ENCODE measurements at places on chromosomes 12 and 14.

- no peak for DNase-seq
These were observed 36.3 kb upstream of the PLEKHA5 start for GRCh38 chr12:19093218-19093617.

DNA sequence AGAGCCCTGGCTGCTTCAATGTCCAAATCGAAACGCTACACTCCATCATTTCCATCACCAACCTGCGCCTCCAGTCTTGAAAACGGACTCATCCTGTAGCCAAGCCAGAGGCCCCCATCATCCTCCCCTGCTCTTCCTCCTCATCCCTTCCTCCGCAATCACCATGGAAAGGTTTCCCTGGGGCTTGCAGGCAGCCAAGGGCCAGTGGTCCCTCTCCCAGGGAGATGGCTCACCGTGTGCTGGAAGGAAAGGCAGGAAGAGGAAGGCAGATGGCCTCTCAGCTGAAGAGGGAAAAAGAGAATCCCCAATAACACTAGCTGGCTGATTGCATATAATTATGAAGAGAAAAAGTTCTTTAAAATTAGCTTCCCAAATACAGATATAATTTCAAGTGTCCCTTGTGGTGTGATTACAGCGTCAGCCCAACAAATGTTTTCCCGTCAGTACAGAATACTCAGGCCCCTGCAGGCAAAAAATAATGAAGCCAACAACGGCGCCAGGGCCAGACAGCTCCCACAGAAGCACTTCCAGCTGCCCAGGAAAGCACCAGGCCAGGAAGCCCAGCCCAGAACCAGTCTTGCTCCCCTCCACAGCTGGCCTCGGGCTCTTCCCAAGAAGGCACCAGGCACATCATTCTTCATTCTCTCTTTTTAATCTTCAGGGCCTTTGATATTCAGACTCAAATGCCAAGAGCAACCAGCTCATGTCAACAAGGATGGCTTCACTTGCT, 24.7 kb downstream of the ITPK1 start:
- DNase-seq: no peak

DNA sequence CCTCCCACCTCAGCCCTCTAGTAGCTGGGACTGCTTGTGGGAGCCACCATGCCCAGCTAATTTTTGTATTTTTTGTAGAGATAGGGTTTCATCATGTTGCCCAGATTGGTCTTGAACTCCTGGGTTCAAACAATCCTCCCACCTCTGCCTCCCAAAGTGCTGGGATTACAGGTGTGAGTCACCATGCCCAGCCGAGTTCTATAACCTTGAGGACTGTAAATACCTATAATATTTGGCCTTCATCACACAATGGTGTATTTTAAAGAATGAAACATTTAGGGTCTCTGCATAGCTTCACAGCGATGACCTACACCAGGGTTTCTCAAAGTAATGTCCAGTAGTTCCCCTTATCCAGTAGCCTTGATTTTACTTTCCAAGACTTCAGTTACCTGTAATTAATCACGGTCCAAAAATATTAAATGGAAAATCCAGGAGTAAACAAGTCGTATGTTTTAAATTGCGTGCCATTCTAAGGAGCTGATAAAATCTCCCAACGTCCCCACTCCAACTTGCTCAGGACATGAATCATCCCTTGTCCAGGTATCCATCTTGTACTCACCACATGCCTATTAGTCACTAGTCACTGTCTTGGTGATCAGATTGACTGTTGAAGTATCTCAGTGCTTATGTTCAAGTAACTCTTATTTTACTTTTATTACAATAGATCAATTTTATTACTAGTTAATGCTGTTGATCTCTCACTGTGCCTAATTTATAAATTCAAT, 368.2 kb downstream of the BTG1 start:
- no peak for DNase-seq

- no peak for DNase-seq
These were observed 2.1 kb downstream of the SIX4 start for GRCh38 chr14:60722107-60722356.

GRCh38 chr12:66804563-66804974, 125.7 kb upstream of the GRIP1 start:
- no peak for DNase-seq

DNA sequence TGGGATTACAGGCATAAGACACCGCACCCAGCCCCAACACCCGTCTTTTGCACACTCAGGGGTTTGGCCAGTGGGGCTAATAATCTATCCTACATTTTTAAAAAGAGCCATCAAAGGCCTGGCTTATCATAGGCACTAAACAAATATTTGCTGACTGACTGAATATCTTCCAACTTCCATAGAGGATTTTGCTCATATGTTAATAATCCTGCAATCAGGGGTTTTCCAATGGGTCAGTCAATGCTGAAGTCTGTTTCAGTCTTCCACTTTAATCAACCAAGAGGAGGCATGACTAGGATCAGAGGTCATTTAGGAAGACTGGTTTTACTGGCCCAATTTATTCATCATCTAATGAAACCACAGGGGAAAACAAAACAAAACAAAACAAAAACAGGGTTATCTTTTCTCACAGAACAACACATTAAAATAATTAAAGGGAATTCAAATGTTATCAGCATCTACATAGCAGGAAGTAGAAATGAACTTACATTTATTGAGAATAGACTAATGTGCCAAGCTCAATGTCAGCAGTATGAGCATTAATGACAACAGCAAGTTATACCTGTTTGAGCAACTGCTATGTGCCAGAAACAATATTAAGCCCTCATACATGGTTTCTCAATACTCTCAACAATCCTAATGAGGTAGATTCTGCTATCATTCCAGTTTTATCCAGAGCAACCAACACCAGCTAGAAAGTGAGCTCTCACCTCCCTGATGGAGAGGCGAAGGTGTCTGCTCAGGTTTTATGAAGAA, 372.2 kb downstream of the EGLN3 start:
- no peak for DNase-seq

GRCh38 chr12:98229540-98229924, 285.9 kb upstream of the TMPO start:
- no peak for DNase-seq

DNA sequence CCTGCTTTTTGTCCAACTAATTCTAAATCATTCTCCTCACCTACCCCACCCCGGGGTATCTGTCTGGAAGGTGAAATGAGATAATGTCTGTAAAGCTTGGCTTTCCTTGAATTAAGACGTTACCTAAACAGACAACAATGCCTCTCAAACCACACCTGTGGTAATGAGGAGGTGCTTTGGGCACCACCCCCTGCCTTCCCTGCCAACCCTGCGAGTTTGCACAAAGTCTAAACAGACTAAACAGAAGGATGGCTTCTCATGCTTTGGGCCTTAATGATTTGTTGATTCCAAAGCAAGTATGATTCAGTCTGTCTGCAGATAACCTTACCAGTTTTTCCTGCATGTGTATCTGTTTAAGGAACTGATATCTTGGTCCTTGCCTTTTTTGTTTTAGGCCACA, 82.4 kb downstream of the ZFC3H1 start:
- DNase-seq: no peak

- no peak for DNase-seq
These were observed 78.8 kb downstream of the PAPOLA start for GRCh38 chr14:96581026-96581425.

DNA sequence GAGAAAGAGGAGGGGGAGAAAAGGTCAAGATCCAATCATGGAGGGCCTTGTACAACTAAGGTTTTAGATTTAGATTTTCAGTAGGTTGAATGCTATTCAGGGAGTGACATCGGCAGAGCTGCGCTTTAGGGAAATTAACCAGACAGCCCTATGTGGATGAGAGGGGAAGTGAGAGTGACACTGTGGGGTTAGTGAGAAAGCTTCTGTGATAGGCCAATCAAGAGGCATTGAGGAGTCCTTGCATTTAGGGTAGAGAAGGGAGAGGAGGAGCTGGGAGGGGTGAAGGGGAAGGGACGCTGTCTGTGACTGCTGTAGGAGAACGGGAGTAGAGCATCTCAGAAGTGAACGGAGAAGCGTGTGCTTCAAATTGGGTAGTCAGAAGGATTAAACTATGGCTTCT, 3.4 kb downstream of the HSD17B6 start:
- no peak for DNase-seq

DNA sequence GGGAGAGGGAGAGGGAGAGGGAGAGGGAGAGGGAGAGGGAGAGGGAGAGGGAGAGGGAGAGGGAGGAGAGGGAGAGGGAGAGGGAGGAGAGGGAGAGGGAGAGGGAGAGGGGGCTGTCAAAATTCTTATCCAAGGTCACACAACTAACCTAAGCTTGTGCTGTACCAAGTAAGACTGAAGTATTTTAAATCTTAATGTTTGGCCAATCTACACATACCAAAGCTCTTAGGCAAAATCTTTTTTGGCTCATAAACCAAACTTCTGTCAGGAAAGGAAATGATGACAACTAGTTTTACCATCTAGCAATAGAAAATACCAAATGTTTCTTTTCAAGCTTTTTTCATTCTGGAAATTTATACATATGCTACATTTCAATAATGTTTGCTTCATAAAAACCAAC, 33.8 kb downstream of the CCDC38 start:
- DNase-seq: no peak

- no peak for DNase-seq
These were observed 55.9 kb downstream of the DYNC1H1 start for GRCh38 chr14:102020058-102020971.

- no peak for DNase-seq
These were observed 75.1 kb upstream of the NUDT4 start for GRCh38 chr12:93302331-93303229.

DNA sequence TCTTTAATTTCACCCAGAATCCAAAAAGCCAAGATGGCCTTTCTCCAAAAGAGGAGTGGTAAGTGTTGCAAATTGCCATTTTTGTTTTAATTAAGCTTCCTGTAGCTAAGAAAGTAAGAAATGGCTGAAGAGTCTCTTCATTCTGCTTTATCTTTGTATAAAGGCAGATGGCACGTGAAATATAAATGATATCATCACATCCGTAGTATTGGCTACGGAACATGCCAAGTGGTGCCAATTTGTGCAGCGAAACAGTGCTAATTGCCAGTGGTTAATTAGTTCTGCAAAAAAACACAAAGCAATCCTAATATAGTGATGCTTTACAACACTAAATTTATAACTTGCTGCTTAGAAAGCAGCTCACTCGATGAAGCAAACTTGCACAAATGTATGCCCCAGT, 29.4 kb downstream of the PLEKHG7 start:
- DNase-seq: no peak

DNA sequence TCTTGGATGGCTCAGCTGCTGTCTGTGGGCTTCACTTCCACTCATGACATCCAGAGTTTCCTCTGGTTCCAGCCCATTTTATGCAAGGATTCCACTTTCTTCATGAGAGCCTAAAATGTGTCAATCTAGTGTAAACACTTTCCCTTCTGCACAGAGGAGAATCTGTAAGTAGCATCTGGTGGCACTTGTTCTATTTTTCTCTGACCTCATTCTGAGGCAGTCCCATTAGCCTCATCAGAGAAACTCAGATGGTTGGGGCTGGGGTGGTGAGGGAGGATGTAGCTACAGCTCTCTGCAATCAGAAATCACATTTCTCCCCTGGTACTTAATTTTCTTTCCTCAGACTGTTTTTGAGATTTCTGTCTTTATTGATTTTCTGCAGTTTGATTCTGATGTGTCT, 81.6 kb downstream of the PRMT8 start:
- DNase-seq: no peak

GRCh38 chr12:4496145-4496838, 42.4 kb upstream of the RAD51AP1 start:
- no peak for DNase-seq

DNA sequence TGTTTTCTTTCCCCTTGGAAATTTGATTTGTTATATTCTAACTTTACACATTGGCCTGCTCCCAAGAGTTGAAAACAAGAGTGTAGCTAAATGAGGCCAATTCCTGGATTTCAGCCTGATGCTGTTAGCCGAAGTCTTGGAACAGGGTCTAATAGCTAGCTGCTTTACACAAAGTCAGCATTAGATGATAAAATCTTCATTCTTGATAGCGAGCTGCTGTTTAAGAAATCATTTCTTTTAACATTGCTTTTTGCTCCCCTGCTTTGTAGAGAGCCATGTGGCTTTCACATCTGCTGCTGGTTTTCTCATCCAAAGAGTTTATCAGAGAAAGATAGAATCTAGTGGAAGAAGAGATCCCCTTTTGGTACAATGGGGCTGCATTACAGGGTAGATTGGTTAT, 22.3 kb downstream of the FBXW8 start:
- no peak for DNase-seq

- no peak for DNase-seq
These were observed 12.2 kb upstream of the C14orf180 start for GRCh38 chr14:104567141-104567956.

- DNase-seq: no peak
These were observed 48.3 kb upstream of the KCNMB4 start for GRCh38 chr12:70317781-70318180.

DNA sequence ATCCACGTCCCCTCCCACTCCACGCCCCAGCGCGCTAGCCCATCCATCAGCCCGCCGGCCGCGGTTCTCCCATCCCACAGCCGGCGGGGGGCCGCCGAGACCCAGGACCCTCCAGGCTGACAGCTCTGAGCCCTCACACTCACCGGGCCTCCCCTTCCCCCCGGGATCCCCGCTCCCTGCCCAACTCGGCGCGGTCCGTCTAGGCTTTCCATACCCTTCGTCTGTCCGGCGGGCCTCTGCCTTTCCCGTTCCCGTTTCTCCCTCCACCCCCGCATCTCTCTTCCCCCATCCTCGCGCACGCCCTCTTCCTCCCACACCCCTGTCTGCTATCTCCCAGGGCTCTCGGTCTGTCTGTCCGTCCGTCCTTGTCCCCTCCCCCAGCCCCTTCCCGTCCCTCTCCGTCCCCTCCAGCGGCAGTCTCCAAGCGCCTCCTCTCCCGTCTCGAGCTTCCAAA, 726 bp downstream of the ZFHX2 start:
- DNase-seq: no peak

- DNase-seq: no peak
These were observed 33.1 kb downstream of the WSCD2 start for GRCh38 chr12:108162207-108162606.

GRCh38 chr12:53560351-53560750, 53.1 kb upstream of the NPFF start:
- DNase-seq: no peak

DNA sequence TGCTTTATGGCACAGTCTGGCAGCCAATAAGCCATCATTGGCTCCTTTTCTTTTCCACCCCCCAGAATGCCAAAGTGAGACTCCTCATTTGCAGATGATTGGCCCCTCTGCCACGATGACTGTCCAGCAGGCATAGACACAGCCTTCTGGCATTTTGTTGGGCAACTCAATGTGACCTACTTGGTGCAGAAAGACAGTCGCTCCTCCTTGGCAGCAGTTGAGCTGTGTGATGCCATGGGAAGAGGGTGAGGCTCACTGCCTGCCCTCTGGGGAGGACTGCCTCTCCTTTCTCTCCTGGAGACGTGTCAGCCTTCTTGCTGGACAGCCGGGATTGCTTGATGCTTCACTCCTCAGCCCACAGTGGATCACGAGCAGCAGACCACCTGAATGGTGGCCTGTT, 264.9 kb downstream of the C12orf75 start:
- DNase-seq: no peak

- DNase-seq: no peak
These were observed 61.1 kb upstream of the C12orf71 start for GRCh38 chr12:27143256-27144069.

DNA sequence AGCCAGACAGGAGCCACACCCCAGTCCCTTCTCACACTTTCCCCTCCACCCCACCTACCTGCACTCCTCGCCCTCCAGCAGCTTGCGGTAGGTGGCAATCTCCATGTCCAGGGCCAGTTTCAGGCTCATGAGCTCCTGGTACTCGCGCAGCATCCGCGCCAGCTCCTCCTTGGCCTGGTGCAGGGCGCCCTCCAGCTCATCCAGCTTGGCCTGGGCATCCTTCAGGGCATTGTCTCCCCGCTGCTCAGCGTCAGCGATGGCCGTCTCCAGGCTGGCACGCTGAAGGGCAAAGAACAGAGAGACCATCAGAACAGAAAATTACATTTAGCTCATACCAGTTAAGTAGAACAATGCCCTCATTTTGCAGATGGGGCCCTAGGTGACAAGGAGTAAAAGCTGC, 5.5 kb downstream of the KRT74 start:
- no peak for DNase-seq
